ENCODE measurements at places on chromosomes 5 and 9. TPM values are rescaled to one million over a fixed set of nuclear protein-coding genes. Genes with fewer than 3 reads are reported as not detected.
A peak's percentile ranks its signal among the peaks of the same experiment; 100 is the strongest.

Gene ADAMTS13
- total RNA-seq: 9.1 TPM

Gene CFAP77
- 3.7 TPM for total RNA-seq

Gene ADGRD2
- not detected for total RNA-seq

Gene CCL21
- total RNA-seq: not detected

Gene MYMK
- total RNA-seq: not detected

Gene PCSK1
- 0.41 TPM for total RNA-seq

DNA sequence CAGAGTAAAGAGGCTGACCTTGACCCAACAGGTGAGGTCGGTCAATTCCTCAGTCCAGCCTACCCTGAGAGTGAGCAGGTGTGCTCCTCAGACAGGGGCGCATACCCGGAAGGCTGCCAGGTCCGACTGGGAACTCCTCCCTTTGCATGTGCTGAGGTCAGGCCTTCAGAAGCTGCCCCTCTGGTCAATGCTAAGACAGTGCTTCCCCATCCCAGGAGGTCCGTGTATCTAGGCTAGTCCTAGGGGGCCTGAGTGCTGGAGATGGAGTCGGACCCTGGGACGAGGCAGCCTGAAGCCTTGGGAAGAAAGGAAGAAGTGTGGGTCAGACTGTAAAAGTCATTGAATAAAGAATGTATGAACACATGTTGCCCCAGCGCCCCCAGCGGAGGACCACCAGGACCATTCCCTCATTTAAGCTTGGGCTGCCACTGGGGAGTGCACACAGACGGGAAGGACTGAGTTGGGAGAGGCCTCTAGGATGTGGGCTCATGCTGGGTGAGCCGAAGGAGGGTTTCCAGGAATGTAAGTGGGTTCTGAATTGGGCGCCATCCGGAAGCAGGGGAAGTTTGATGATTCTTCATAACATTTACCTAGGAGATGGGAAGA is 41.0 kb upstream of the GFPT2 start:
- H3K4me3 ChIP-seq: no peak overlapping the region
- no peaks in the 10 kb centered on the region for H3K4me1 ChIP-seq
- H3K27me3 ChIP-seq: peaks cover 9% of the 10 kb centered on the region
- no peak overlapping the region for H3K27ac ChIP-seq
- DNase-seq: no peak
- no peaks in the 10 kb centered on the region for H3K36me3 ChIP-seq

GRCh38 chr5:173954671-173955521 is 34.1 kb upstream of the C5orf47 start:
- DNase-seq: no peak
- no peaks in the 10 kb centered on the region for H3K27me3 ChIP-seq
- no peak overlapping the region for H3K4me3 ChIP-seq
- H3K36me3 ChIP-seq: peaks cover 21% of the 10 kb centered on the region
- no peaks in the 10 kb centered on the region for H3K4me1 ChIP-seq

- peaks cover 2% of the 10 kb centered on the region for H3K27me3 ChIP-seq
- DNase-seq: peak; percentile 71
- H3K4me1 ChIP-seq: peaks cover 31% of the 10 kb centered on the region
- H3K27ac ChIP-seq: peak overlapping the region; percentile 93
Observed at GRCh38 chr5:133052317-133053175, 733 bp downstream of the HSPA4 start.

DNA sequence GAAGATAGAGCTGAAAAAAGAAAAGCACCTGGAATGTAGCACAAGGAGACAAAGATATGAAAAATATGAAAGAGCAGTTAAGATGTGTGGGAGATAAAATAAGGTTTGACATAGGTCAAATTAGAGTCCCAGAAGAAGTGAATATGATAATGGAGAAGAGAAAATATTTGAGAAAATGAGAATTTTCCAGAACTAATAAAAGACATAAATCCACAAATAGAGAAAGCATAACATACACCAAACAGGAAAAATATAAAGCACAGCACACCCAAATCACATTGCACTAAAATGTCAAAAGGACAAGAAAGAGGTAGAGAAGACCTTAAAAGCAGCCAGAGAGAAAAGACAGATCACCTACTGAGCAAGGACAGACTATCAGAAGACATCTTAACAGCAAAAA is 43.4 kb downstream of the IPPK start:
- H3K4me3 ChIP-seq: no peak overlapping the region
- no peak for DNase-seq
- H3K4me1 ChIP-seq: no peaks in the 10 kb centered on the region
- no peak overlapping the region for H3K27ac ChIP-seq

GRCh38 chr5:4906786-4907185 is 233.3 kb upstream of the ADAMTS16 start:
- H3K36me3 ChIP-seq: no peaks in the 10 kb centered on the region
- peaks cover 3% of the 10 kb centered on the region for H3K27me3 ChIP-seq
- H3K4me3 ChIP-seq: no peak overlapping the region
- no peak overlapping the region for H3K27ac ChIP-seq

Measured in endothelial cell (in vitro differentiated cells).